ENCODE measurements at places on chromosomes 6 and 20.

DNA sequence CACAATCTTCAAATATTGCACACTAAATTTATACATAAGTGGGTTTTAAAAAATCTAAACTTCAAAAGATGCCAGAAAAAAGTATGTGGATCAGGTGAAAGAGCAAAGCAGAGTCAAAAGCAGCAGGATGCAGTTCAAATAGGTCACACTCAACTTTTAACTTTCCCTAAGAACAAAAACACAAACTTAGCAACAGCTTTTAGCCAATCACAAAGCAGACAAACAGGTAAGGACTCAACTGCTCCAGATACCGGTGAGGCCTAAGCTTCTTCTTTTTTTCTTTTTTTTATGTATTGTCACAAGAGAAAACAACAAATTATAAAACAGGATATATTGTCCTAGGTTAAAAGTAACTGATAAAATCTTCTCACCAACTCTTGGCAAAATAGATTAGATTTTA is 74.7 kb downstream of the SESN1 start:
- DNase-seq = no peak

DNA sequence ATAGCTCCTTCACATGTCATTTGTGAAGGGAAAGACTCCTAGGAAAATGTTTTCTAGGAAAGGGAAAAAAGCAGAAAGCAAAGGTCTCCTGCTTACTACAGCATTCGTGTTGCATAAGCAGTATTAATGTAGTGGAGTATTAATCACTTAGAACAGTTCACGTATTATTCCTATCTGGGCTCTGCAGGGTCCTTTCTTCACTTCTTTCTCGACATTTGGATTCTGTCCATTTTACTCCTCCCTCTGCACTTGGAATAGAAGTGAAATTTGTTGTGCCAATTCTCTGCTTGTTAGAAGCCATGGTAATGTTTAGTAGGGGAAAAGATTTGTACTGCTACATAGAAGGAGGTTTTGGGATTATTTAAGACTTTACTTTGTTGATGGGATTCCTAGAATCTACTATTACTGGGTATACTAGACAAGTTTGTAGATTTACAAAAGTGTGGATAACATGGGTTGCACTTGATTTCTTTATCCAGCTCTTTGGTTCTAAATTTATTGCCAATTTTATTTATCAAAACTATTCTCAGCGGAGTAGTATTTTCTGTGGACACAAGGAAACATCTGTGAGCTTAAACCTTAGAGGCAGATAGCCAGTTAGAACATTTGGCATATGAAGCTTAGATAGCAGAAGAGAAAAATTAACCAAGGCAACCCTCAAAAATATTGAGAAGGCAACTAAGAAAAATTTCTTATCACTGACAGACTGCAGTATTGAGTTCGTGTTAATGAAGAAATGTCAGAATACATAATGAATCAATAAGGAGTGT is 108.4 kb upstream of the ESR1 start:
- DNase-seq = no peak

GRCh38 chr6:64037427-64037826 is 401.8 kb downstream of the PHF3 start:
- no peak for DNase-seq

GRCh38 chr6:135440087-135440792 is 57.3 kb downstream of the AHI1 start:
- DNase-seq = no peak

DNA sequence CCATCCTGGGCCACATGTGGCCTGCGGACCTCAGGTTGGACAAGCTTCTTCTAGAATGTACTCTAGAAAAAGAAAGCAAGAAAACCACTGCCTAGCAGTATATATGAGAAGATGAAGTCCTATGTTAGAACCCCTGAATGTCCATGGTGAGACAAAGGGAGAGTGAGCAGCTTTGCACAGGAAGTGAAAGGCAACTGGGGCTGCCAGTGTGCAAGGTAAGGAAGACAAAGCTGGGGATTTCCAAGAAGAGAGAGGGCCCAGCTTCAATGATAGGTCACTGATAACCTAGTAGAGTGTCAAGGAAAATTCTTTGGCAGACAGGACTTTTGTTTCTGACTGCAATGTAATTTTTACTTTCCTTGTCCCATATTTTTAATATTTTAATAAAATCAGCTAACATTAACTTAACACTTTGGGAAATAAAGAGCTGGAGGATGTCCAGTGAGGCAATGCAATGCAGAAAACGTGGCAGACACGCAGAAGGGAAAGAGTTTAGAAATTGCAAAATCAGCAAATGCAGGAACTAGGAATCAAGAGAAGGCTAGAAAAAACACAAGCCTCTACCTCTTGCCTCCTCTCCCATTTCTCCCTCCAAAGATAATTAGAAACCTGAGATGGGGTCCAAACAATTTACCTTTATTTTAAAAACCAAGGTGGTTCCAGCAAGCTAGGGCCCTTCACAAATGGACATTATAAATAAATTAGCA is 47.4 kb downstream of the CYP39A1 start:
- no peak for DNase-seq

- DNase-seq = no peak
Measured at GRCh38 chr6:159693894-159694545, 979 bp upstream of the SOD2 start.

- no peak for DNase-seq
Measured at GRCh38 chr6:109342506-109342905, 39.8 kb downstream of the CD164 start.

- no peak for DNase-seq
Measured at GRCh38 chr6:44068607-44069296, 58.5 kb downstream of the MRPL14 start.

GRCh38 chr6:130893766-130894165 is 66.6 kb downstream of the SMLR1 start:
- DNase-seq = no peak
